ENCODE measurements at places on chromosomes 4 and X. TPM values are rescaled to one million over a fixed set of nuclear protein-coding genes. Genes with fewer than 3 reads are reported as not detected.

The MAGEB3 gene
- not detected for total RNA-seq

The HPSE gene
- 6.8 TPM for total RNA-seq

The FAM9C gene
- total RNA-seq = not detected

The NAT8L gene
- total RNA-seq = 2.7 TPM

The HS6ST2 gene
- total RNA-seq = 2.0 TPM

The CFI gene
- total RNA-seq = 248 TPM

DNA sequence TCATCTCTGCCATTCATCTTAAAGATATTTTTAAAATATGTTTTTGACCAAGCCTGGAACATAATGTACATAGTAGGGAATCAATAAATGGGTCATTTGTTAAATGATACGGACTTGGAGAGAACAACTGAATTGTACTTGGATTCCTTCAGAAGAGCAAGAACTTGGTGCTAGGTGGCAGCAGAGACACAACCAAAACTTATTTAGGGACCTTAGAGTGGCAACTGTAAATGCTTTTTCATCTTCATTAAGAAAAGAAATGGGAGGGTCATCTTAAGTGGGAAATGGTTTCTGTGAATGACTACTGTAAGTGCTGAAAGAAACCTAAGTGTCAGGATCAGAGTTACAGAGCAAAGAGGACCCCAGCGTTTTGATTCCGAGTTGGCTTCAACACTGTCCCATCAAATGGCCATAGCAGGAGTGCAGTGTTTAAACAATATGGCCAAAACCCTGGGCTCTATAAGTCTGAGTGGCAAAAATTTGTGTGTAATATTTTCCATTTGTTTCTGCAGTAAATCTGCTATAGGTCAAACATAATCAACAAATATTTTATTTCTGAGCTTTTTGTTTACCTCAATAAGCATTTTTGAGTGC is 213.6 kb downstream of the PALLD start:
- no peak overlapping the region for H3K27ac ChIP-seq
- no peaks in the 10 kb centered on the region for H3K27me3 ChIP-seq
- peak; percentile 76 for DNase-seq
- no peaks in the 10 kb centered on the region for H3K36me3 ChIP-seq
- H3K4me1 ChIP-seq = peaks cover 2% of the 10 kb centered on the region
- no peak overlapping the region for H3K4me3 ChIP-seq

GRCh38 chr4:26088433-26088928 is 174.5 kb downstream of the SMIM20 start:
- no peaks in the 10 kb centered on the region for H3K27me3 ChIP-seq
- H3K27ac ChIP-seq = no peak overlapping the region
- no peak for DNase-seq
- no peaks in the 10 kb centered on the region for H3K4me1 ChIP-seq

DNA sequence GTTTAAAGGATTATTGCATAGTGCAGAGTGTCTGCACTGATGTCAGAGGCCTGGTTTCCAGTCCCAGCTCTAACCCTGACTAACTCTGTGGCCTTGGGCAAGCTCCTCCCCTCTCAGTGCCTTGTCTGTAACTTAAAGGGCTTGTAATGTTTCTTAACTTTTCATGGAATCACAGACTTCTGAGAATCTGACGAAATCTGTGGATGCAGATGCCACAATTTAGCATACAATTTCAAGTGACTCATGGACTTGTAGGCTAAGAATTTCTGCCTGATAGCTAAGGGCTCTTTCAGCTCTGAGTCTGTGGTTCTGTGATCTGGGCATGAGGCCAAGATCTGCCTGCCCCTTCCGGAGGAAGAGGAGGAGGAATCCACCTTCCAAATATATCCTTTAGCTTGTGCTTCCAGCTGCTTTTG is 236.9 kb downstream of the AR start:
- no peaks in the 10 kb centered on the region for H3K36me3 ChIP-seq
- H3K4me1 ChIP-seq = no peaks in the 10 kb centered on the region
- peak; percentile 91 for DNase-seq
- H3K4me3 ChIP-seq = no peak overlapping the region
- no peaks in the 10 kb centered on the region for H3K27me3 ChIP-seq

GRCh38 chr4:36003051-36003450 is 241.3 kb downstream of the ARAP2 start:
- no peaks in the 10 kb centered on the region for H3K4me1 ChIP-seq
- H3K27me3 ChIP-seq = no peaks in the 10 kb centered on the region
- H3K4me3 ChIP-seq = no peak overlapping the region
- no peak for DNase-seq

DNA sequence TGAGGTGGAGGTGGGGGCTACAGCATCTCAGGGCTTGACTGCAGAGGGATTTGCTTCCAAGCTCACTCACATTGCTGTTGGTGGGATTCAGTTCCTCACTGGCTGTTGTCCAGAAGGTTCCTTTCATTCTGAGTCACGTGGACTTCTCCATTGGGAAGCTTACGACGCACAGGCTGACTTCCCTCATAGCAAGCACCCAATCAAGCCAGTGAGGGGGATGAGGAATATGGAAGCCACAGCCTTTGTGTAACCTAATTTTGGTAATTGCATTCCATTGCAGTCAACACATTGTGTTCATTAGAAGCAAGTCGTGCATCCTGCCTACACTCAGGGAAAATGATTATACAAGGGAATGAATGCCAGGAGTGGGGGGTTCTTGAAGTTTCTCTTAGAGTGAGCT is 32.7 kb upstream of the MXRA5 start:
- peaks cover 2% of the 10 kb centered on the region for H3K27me3 ChIP-seq
- no peaks in the 10 kb centered on the region for H3K36me3 ChIP-seq
- no peaks in the 10 kb centered on the region for H3K4me1 ChIP-seq

DNA sequence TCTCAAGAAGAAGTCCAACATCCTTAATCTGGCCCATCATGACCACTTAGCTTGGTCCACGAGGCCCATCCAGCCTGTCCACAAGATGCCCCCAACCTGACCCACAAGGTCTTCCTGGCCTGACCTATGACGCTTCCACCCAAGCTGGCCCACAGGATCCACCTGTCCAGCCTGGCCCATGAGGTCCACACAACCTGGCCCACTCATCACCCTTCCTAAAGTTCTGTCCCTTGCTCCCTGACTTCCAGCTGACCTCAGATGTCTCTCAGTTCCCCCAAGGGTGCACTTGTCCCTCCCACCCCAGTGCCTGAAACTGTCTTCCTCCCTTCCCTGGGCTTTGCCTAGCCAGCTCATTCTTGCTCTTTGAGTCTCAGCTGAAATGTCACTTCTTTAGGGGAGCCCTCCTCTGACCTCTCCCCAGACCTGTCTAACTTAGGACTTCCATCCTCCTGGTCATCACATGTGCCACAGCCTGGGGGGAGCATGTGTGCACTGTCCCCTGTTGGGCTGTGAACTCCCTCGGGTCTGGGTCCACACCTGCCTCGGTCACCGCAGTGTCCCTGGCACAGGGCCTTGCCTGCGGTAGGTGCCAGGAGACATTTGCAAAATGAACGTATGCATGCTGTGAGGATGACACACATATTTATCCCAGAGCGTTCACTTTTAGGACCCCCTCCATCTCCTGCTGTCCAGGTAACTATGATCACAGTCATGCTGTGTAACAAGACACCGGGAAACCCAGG is 61.7 kb downstream of the EVC start:
- no peak overlapping the region for H3K4me3 ChIP-seq
- peaks cover 5% of the 10 kb centered on the region for H3K36me3 ChIP-seq
- DNase-seq = no peak

- H3K27me3 ChIP-seq = no peaks in the 10 kb centered on the region
- no peaks in the 10 kb centered on the region for H3K36me3 ChIP-seq
- DNase-seq = no peak
- no peak overlapping the region for H3K27ac ChIP-seq
Observed at GRCh38 chr4:47744253-47744652, 93.6 kb downstream of the CORIN start.

GRCh38 chrX:46793386-46794143 is 34.6 kb upstream of the SLC9A7 start:
- no peak overlapping the region for H3K27ac ChIP-seq
- no peak for DNase-seq
- no peaks in the 10 kb centered on the region for H3K4me1 ChIP-seq
- no peaks in the 10 kb centered on the region for H3K36me3 ChIP-seq
- no peaks in the 10 kb centered on the region for H3K27me3 ChIP-seq

DNA sequence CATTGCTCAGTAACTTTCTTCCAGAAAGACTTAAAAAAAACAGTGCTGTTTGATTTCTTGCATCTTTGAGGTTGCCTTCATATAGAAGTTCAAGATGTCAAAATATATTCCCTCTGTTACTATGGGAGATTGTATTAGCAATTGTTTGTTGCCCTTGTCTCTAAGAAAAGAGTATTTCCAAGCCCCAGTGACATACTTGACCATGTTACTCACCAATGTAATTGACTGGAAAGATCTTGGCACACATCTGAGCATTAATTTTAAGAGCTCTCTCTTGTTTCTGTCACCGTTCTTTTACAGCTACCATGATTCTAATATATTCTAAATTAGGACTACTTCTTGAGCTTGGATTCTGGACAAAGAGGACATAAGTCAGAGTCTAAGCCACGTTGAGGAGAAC is 902.7 kb upstream of the EPHA5 start:
- no peaks in the 10 kb centered on the region for H3K27me3 ChIP-seq
- no peaks in the 10 kb centered on the region for H3K4me1 ChIP-seq

All from kidney (tissue), 22 donors.